ENCODE measurements at places on chromosomes 16 and 17. TPM values are rescaled to one million over a fixed set of nuclear protein-coding genes. Genes with fewer than 3 reads are reported as not detected.

GRCh38 chr17:43373356-43373755, 25.4 kb upstream of the ARL4D start:
- DNase-seq: no peak

DNA sequence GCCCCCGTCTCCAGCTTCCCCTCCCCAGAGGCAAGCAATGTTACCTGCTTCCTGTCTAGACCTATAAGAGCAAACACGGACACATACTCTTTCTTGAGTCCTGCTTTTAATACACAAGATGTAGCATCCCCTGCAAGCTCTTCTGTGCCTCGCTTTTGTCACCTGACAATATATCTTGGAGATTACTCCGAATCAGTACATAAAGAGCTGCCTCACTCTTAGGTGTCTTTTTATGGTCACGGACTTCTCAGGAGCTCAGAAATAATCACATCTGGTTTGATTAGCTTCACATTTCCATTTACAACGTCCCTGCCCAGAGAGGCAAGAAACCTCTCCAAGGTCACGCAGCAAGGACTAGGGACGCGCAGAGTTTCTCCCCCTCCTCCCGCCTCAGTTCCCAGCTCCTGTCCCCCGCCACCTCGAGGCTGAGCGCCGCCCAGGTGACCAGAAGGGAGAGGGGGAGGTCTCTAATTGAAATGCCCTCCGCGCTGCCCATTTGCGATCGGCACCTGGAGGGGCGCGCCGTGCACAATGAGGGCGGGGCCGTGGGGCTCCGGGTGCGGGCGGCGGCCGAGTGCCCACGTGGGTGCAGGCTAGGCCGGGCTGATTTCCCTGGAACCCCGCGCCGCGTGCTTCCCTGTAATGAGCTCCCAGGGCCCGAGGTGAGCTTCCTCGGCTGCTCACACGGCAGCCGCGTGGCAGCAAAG, 13.8 kb upstream of the SEZ6 start:
- DNase-seq: no peak

DNA sequence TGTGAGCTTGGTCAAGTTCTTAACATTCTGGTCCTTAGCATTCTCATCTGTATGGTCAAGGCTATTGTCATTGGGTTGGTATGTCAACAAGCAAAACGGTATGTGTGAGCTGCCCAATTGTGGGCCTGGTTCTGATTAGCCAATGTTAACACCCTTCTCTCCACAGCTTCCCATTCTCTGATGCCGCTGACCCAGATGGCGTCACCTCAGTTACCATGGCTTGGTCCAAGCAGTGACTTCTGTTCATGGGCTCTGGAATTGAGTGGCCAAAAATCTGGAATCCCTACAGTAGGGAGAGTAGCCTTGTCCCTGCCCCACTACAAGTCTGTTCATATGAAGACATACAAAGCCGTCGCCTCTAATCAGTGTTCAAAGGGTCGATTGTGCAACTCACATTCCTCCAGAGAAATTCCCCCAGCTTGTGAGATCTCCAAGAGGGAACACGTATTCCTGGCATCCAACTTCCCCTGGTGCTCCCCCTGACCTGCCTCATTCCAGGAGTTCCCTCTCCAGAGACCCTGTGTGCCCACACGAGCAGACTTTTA, 15.8 kb downstream of the TMEM98 start:
- no peak for DNase-seq

- no peak for DNase-seq
Measured at GRCh38 chr17:9612006-9612405, 33.3 kb upstream of the USP43 start.

DNA sequence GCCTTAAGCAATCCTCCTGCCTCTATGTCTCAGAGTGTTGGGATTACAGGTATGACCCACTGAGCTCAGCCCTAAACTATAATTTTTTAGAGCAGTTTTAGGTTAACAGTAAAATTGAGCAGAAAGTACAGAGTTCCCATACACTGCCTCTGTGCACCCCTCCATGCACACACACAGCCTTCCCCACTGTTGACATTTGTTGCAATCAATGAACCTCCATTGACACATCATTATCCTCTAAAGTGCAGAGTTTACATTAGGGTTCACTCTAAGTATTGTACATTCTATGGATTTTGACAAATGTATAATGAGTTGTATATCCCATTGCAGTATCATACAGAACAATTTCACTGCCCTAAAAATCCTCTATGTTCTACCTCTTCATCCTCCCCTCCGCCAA, 35.0 kb downstream of the NGFR start:
- DNase-seq: no peak

DNA sequence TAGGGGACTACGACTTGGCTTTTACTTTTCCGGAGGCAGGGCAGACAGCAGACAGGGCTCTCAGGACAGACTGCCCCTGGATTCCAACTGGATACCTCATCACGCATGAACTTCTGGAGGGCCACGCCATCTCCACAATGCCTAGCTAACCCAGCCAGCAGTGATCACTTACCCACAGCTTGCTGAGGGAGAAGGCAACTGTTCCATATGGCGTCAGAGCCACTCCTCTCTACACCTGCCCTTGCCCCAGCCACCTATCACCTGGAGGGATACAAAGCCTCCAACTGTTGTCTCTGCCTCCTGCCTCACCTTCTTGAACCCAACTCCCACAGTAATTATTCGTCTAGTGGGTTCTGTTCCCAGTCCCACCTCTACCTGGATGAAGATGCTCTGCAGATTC, 8.8 kb downstream of the MYO19 start:
- DNase-seq: no peak

DNA sequence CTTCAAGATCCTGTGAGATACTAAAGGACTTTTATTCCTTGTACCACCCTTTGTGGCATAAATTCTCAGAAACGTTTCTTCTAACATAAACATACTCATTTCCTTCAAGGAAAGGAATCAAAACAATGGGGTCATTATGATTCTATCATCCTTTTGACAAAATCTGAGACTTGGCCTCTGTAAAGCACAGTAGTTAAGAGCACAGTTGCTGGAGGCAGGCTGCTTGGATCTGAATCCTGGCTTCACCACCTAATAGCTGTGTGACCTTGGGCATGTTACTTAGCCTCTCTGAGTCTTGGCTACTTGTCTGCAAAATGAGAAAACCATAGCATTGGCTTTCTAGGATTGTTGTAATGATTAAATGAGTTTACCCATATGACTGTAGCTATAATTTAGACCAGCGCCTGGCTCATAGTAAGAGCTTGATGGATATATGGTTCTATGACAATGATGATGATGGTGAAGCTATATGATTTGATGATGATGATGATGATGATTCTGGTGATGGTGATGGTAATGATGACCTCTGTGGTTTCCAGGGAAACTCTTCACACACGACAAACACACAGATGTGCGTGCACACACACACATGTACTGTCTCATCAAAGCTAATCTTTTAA, 6.1 kb upstream of the KRT31 start:
- DNase-seq: peak; percentile 44

- DNase-seq: no peak
Measured at GRCh38 chr16:3625911-3626732, 14.7 kb upstream of the SLX4 start.

- DNase-seq: peak; percentile 44
Measured at GRCh38 chr16:85126705-85127378, 14.6 kb upstream of the CIBAR2 start.

GRCh38 chr17:16905593-16906191, 66.2 kb downstream of the TNFRSF13B start:
- no peak for DNase-seq

DNA sequence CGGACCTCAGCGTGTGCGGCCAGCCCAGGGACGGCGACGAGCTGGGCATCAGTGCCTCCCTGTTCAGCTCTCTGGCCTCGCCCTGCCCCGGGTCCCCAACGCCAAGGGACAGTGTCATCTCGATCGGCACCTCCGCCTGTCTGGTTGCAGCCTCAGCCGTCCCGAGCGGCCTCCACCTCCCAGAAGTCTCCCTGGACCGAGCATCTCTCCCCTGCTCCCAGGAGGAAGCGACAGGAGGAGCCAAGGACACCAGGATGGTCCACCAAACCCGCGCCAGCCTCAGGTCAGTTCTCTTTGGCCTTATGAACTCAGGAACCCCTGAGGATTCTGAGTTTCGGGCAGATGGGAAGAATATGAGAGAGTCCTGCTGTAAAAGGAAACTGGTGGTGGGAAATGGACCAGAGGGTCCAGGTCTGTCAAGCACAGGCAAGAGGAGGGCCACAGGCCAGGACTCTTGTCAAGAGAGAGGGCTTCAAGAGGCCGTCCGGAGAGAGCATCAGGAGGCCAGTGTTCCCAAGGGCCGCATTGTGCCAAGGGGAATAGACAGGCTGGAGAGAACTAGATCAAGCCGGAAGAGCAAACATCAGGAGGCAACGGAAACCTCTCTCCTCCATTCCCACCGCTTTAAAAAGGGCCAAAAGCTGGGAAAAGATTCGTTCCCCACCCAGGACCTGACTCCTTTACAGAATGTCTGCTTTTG, 825 bp downstream of the HASPIN start:
- no peak for DNase-seq

DNA sequence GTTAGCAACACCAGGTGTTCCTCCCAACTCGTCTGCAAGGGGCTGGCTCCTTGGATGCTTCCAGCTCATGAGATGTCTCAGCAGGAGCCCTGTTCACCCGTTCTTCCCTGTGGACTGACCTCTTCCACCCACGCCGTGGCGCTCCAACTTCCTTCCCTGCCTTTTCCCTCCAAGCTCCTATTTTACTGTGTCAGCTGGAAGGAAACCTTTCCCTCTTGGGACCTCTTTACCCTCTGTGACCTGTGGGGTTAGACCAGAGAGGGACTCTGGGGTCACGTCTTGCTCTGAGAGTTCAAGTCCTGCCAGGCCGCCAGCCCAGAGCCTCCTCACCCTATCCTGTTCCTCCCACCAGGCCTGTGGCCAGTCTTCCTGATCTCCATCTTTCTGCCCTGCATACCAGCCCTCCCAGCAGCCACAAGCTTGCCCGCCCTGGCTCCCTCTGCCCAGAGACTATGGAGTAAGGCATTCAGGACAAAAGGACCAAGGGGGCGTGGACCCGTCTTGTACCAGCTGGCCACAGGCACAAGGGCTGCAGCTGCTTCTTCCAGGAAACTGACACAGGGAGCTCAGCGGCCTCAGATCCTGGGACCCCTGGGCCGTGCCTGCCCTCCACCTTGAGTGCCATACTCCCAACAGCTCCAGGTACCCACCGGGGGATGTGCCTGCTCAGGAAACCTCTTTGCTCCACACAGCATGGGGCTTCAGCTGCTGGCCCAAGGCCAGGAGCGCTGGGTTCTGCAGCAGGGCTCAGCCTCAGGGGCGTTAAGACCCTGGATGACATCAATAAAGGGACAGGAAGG, 3.0 kb downstream of the PAQR4 start:
- no peak for DNase-seq

GRCh38 chr16:28213396-28213795, 1.6 kb upstream of the XPO6 start:
- DNase-seq: no peak

DNA sequence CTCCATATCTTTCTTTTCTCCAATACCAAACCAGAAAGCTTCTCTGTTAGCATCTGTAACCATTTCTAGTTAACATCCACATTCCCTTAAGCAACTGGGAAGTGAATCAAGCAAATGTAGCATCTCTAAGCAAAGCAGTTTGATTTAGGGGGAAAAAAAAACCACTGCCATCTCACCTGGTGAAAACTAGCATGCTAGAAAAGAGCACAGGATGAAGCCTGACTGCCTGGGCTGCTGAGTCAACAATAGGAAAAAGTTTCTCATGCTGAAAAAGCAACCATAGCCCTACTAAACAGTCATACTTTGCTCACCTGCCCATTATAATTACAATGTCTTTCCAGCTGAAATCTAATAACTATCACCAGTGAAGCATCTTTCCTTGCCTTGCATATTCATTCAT, 139.3 kb downstream of the ANKFN1 start:
- DNase-seq: peak; percentile 19

DNA sequence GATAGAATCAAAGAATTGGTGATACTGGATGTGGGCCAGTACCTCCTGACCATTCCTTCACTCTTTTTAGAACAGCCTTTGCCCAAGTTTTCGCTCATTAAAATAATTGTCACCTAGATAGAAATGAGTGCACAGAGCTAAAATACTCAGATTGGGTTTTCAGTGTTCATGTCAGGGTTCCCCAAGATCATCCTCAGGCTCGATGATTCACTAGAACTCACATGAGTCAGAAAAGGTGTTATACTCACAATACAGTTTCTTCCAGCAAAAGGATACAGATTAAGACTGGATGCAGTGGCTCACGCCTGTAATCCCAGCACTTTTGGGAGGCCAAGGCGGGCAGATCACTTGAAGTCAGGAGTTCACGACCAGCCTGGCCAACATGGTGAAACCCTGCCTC, 19.9 kb downstream of the ERCC4 start:
- DNase-seq: no peak

The PIK3R5 gene
- total RNA-seq: 20.7 TPM

The PRAC2 gene
- total RNA-seq: not detected

The TNFRSF13B gene
- total RNA-seq: not detected

The ALDH3A2 gene
- 35.7 TPM for total RNA-seq

The PDILT gene
- not detected for total RNA-seq

The FOXF1 gene
- not detected for total RNA-seq
